ENCODE measurements at places on chromosomes 3 and 15.

GRCh38 chr3:36482880-36483279, 102.6 kb downstream of the STAC start:
- DNase-seq, result no peak

DNA sequence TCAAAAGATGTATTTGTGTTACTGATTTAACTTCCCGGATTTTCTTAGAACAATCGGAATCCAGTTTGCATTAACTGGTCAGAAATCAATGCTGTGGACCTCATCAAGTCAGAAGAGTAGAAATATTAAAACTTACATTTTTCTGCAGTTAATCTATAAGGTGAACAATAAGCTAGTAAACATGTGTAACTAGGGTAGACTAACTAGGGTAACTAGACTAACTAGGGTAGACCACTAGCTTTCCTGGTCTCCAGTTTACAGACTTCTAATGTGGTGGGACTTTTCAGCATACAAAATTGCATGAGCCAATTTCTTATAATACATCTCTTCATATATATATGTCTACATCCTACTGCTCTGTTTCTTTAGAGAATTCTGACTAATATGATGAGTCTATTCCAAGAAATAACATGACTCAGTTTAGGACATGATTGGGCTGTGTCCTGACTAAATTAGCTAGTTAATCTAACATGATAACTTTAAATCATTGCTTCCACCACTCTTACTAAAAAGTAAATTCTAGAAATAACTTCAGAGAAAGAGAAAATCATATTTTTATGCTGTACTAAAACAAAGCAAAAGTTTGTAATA, 5.3 kb downstream of the PLSCR2 start:
- no peak for DNase-seq

GRCh38 chr3:121696186-121696585, 35.5 kb upstream of the HCLS1 start:
- DNase-seq, result no peak

- DNase-seq, result no peak
Measured at GRCh38 chr3:73707772-73708171, 83.0 kb upstream of the PDZRN3 start.

DNA sequence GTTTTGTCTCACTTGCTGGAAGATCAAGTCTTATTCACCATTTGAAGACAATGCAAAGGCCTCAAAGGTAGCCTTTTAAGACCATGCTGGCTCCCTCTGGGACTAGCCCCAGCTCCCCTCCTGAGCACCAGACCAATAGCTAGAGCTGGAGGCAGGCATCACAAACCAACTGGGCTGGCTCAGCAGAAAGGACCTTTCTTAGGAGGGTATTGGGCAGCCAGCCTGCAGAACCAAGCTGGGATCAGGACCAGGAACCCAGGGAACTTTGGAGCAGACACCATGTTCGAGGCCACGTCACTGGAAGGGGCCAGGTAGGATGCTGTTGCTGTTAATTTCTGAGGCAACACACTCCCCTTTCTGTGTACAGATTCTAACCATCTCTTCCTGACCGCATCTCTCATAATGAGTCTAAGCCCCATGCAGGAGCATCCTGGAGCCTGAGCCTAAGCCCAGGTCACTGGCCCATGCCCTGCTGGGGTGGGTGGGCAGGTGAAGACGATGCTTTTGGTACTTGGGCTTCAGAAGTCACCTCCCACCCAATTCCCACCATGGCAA, 81.4 kb upstream of the KLF13 start:
- DNase-seq, result no peak

DNA sequence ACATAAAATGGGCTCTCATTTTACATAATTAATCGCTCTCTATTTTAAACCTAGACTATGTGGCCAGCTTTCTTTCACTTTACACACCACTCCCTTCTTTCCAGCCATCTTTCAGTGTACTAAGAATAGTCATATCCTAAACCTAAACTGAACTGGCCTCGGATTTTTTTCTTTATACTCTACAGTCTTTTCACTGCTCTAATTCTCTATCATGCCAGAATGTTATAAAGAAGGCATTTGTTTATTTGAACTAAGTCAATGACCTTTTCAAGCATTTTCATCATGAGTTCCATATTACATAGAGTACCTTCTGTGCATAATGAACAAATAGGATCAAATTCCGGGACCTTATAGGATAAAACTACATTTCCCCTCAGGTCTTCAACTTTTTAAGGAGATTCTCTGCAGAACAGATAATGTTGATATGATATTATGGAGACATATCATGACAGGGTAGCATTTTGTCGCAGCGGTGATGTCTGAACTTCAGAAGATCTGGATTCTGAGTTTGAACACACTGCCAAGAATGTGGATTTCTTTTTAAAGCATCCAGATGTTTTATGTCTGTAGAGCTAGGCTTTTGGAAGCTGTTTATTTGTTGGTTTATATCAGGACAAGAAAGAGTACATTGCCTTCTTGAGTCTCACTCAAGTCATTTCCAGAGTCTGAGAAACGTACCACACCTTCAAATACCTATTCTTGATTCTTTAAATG, 1047.3 kb downstream of the MCTP2 start:
- DNase-seq, result no peak

- DNase-seq, result no peak
Measured at GRCh38 chr3:158403013-158403412, 168.0 kb upstream of the MLF1 start.

- DNase-seq, result no peak
Measured at GRCh38 chr3:64520334-64520733, 167.5 kb downstream of the ADAMTS9 start.

- no peak for DNase-seq
Measured at GRCh38 chr15:83733206-83733605, 79.3 kb downstream of the ADAMTSL3 start.

- DNase-seq, result no peak
Measured at GRCh38 chr15:80706161-80706560, 11.1 kb downstream of the ABHD17C start.

GRCh38 chr3:40869939-40870338, 329.4 kb upstream of the CTNNB1 start:
- DNase-seq, result no peak

DNA sequence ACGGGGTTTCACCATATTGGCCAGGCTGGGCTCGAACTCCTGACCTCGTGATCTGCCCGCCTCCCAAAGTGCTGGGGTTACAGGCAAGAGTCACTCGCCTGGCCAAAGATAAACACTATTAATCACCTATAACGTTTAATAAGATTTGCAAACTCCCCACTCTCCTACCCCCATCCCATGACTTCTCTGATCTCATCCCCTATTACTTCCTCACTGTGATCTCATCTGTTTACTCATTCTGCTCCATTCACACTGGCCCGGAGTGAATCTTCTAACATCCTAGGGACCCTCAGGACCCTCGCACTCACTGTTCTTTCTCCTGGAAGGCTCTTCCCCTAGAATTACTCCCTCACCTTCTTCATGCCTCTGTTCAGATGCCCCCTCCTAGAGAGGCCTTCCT, 78.9 kb downstream of the DGKG start:
- no peak for DNase-seq

- no peak for DNase-seq
Measured at GRCh38 chr3:190728574-190729246, 133.8 kb downstream of the GMNC start.

- DNase-seq, result no peak
Measured at GRCh38 chr3:193211173-193211572, 29.8 kb upstream of the PLAAT1 start.
